Sciatic nerve (tissue), 2 donors: ENCODE measurements at places on chromosomes 13 and 19.
A peak's percentile ranks its signal among the peaks of the same experiment; 100 is the strongest.

DNA sequence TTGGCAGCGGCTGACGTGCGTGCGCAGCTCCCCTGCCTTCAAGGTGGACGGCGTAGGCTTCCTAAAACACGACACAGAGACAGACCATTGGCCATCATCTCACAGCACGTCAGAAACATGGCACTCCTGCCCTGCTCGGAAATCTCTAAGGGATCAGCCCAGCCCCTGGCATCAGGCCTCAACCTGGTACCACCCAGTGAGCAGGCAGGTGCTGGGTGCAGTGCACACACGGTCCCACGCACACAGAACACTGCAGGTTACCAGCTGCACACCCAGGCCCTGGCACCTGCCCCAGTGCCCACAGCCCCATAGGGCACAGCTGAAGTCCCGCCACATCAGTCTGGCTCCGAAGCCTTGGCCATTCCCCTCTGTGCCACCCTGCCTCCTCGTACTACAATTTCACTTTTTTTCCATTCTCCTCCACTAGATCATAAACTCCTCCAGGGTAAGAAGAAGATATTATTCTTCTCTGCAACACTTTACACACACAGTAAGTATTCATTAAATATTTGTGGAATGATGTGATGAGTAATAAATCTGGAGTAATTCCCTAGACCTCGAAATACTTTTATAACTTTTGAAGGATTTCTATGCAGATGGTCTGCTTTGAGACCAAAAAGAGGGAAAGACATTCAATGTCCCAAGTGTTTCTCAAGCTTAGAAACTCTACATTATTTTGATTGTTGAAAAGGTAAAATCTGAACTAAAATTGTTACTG is 156.4 kb downstream of the COL4A1 start:
- DNase-seq, result no peak

DNA sequence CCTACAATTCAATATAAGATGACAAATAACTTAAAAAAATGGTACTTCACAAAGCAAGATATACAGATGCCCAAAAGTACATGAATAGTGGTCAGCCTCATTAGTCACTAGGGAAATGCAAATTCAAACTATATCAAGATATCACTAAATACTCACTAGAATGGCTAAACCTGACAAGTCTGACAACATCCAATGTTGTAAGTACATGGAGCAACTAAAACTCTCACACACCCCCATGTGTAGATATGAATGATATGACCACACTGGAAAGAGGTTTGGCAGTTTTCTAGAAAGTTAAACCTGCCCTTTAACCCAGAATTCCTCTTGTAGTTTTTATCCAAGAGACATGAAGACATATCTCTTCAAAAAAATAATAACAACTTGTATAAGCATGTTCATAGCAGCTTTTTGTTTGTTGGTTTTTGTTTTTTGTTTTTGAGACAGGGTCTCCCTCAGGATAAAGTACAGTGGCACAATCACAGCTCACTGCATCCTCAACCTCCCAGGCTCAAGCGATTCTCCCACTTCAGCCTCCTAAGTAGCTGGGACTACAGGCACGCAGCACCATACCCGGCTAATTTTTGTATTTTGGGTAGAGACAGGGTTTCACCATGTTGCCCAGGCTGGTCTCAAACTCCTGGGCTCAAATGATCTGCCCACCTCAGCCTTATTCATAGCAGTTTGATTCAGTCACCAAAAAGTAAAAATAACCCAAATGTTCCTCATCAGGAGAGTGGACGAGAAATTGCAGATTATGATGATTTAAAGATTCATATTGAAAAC is 55.1 kb downstream of the RFX2 start:
- DNase-seq, result peak; percentile 12

DNA sequence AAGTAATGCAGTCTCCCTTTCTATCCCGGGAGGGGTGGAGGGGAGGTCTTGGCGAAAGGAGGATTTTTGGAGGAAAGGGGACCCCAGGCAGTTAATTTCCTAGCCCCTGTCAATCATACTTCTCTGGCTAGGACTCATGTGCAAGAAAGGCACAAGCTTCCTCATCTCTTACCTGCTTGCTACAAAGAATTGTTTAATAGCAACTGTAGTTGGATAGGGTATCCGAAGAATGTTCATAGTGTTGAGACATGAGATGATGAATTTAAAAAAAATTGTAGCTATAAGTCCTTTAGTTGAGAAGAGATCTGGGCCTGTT is 525 bp downstream of the BORA start:
- no peak for DNase-seq

DNA sequence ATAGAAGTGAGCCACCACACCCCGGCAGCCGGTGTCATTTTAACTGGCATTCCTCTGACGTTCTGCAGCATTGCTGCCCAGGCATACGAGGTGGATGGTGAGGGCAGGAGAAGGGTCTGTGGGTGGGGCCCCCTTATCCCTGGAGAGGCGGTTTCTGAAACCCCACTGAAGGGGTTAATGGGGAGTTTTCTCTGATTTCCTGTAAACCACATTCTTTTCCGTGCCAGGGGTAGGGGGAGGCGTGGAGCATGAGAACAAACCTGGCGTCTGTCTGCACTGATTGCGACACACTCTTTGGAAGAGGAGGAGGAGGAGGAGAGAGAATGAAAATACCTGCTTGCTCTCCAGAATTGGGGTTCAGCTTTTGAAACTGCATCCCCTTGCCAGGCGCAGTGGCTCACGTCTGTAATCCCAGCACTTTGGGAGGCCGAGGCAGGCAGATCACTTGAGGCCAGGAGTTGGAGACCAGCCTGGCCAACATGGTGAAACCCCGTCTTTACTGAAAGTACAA is 2.7 kb upstream of the C3 start:
- no peak for DNase-seq

GRCh38 chr13:28013482-28013881 is 25.0 kb upstream of the URAD start:
- DNase-seq, result no peak

DNA sequence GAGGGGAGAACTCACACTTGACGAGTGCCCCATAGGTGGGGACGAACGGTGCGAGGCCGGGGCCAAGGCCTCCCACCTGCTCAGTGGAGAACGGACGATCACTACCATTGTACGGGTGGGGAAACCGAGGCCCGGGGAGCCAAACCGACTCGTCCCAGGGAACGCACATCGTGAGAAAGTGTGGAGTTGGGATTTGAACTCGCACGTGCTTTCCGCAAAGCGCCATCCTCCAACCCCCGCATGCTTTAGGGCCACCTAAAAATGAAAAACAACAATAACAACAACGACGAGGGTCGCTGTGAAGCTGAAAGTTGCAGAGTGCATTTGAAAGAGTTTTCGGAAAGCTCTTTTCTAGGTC is 458 bp downstream of the ARHGEF1 start:
- no peak for DNase-seq

GRCh38 chr19:29843180-29844051 is 31.6 kb downstream of the CCNE1 start:
- DNase-seq, result peak; percentile 74

GRCh38 chr13:31096654-31097302 is 64.9 kb downstream of the HSPH1 start:
- DNase-seq, result no peak

DNA sequence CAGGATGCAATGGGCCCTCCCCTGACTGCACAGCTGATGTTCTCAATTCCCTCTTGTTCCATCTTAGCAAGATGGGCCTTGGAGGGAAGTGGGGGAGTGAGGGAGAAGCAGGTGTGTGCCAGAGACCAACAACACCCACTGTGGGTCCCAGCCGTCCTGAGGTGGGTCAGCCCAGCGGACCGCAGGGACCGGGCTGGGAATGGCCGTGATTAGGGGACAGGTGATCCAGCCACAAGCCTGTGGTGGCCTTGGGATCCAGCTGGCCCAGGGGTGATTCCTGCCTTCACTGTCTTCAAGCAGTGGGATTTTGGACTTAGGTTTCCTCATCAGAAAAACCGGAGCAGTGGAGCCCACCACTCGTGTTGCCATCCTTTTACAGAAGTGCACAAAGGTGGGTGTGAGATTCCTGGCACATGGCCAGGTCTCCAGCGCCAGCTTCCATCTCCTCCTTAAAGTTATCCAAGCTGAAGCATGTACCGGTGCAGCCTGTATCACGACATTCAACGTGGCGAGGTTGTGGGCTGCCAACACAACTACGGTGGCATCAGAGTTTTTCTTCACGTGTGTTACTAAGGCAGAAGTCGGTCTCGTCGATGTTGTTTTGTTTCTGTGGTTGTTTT is 9.0 kb upstream of the ATP11A start:
- no peak for DNase-seq

GRCh38 chr19:46480415-46480814 is 9.1 kb upstream of the PNMA8A start:
- no peak for DNase-seq

- DNase-seq, result no peak
Observed at GRCh38 chr13:50617134-50617721, 226.3 kb downstream of the DLEU7 start.

DNA sequence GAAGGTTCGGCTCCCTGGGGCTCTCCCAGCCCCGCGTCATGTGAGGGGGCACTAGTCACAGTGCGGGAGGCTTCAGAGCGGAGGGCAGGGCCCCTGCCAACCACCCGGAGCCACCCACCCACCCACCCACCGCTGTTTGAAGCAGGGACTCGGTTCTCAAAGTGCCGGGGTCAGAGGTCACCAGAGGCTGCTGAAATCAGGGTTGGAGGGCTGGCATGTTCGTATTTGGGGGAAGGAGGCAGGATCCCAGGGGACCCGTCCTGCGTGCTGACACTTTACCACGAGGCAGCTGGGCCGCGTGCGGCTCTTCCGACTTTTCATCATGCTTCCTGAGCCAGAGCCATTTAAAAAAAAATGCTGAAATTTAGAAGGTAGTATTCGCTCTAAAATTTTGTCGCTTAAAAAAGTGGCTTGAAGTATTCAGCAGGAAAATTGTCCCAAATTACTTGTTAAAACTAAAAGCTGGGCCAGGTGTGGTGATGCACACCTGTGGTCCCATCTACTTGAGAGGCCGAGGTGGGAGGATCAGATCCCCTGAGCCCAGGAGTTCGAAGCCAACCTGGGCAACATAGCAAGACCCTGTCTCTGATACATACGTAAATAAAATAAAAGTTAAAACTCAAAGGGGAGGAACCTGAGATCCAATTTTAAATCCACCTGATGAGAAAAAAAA is 21.2 kb downstream of the ATP11A start:
- peak; percentile 70 for DNase-seq

- no peak for DNase-seq
Observed at GRCh38 chr19:19171821-19172532, 1.9 kb upstream of the MEF2B start.

- no peak for DNase-seq
Observed at GRCh38 chr19:11105014-11105636, 15.9 kb downstream of the LDLR start.

- DNase-seq, result peak; percentile 55
Observed at GRCh38 chr13:74288361-74288911, 154.2 kb upstream of the KLF12 start.

- DNase-seq, result no peak
Observed at GRCh38 chr19:3983936-3984583, 1.2 kb downstream of the EEF2 start.

DNA sequence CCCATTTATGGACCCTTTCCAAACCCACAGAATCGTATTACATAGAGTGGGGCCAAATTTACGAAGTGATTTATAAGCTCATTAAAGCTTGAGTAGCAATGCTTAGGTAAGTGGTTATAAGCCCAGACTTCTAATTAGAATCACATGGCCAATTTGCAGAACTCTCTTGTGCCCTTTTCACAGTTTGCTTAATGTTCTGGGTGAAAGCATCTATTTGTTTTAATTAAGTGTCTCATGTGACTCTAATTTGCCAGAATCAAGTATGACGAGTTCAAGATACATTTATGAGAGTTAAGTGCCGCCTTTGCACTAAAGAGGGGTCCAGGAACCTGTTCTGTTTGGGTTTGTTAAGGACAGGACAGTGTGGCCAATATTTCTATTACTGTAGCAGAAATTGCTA is 46.0 kb upstream of the ZNF681 start:
- no peak for DNase-seq

- DNase-seq, result no peak
Observed at GRCh38 chr13:23289917-23290357, 109.2 kb downstream of the SGCG start.

DNA sequence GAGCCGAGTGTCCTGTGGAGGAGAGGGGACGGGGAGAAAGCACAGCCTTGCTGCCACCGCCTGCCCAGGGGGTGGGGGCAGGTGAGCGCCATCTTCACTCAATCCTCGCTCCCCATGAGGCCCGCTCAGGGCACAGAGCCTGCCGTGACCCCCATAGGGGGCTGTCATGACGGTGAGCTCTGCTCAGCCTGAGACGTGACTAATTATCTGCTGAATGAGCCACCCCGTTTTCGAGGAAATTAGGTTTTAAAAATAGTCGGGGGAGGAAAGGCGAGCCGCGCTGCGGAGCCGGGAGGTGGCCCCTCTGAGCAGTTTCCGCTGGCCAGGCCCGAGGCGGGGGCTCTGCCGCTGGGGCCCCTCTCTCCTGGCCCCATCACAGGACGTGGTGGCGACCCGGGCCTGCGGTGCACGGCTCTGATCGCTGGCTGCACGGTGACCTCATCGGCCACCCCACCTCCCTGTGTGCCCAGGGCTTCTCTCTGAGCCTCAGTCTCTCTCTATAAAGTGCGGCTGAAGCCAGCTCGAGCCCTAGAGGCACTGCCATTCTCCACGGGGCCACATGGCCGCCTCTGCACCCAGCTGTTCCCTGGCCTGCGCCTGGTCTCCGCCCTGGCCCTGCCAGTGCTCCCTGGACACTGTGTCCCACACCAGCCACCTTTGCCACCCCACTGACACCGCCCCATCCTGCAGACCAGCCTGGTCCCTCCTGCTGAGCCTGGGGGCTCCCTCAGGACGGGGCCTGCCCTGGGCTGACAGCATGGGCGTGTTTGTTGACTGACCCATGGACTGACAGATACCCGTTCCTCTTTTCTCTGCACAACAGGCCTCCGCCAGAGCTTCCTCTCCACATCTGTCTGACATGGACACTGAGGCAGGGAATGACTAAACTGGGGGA is 28.3 kb downstream of the PIP5K1C start:
- DNase-seq, result no peak

DNA sequence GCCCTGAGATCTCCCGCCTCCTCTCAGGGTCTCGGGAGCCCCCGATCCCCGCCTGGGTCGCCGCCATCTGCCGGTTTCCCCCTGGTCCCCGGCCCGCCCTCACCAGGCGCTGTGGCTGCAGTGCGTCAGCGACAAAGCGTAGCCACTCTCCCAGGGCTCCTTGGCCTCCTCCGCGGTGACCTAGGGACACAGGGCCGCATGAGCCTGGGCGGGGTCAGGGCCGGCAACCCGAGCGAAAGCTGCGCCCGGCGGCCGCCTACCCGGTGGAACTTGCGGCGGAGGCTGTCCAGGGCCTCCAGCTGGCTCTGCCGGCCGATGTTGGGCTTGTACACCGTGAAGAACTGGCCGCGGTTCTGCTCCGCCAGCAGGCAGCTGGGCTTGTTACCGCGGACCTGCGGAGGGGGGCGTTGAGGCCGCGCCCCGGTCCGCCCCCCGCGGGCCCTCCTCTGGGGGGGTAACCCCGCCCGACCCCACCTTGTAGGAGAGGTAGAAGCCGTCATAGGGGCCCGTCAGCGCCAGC is 5.3 kb downstream of the GPX4 start:
- no peak for DNase-seq
